Right hindlimb (tissue), 1 donor: ENCODE measurements at places on chromosomes 5 and 9.

- DNase-seq, result peak; percentile 72
Observed at GRCh38 chr9:136567651-136568287, 21.9 kb upstream of the NOTCH1 start.

- no peak for DNase-seq
Observed at GRCh38 chr9:126652140-126652582, 38.4 kb downstream of the LMX1B start.

- DNase-seq, result peak; percentile 64
Observed at GRCh38 chr9:136175616-136176197, 29.2 kb downstream of the LHX3 start.

GRCh38 chr9:69918322-69918721 is 97.7 kb downstream of the CFAP95 start:
- no peak for DNase-seq

DNA sequence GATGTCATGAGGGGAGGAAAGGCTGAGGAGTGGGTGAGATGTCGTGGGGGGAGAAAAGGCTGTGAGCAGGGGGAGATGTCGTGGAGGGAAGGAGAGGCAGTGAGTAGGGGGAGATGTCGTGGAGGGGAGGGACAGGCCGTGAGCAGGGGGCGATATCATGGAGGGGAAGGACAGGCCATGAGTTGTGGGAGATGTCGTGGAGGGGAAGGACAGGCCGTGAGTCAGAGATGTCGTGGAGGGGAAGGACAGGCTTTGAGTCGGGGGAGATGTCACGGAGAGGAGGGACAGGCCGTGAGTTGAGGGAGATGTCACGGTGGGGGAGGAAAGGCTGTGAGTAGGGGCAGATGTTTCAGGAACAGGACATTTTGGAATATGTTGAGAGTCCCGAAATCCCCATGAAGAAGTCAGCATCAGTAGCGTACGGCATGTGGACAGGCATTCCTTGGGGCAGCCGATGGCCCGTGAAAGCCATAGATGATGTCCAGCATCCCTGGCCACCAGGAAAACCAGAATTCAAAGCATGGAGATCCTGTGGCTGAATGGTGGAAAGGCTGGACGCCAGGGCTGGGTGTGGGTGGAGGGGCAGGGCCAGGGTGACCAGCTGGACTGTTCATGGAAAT is 8.3 kb upstream of the SLC6A19 start:
- no peak for DNase-seq

- DNase-seq, result no peak
Observed at GRCh38 chr9:133759946-133760345, 21.8 kb upstream of the SARDH start.

- DNase-seq, result no peak
Observed at GRCh38 chr9:70042461-70043215, 1.0 kb upstream of the MAMDC2 start.

DNA sequence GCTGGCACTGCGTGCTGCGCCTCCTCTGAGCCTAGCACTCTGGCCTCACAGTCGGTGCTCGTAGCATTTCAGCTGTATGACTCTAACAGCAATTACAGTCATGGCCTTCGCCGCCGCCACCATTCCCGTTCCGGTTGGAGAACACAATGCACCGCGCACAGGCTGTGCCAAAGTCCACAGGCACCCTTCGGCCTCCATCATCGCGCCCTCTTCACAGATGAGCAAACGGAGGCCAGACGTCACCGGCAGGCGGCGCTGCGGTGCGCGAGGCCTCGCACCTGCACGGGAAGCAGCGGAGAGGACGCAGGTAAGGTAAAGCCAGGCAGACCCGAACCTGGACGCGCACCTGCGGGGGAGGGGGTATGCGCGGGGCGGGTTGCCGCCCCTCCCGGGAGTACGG is 128.9 kb downstream of the BARX1 start:
- no peak for DNase-seq

DNA sequence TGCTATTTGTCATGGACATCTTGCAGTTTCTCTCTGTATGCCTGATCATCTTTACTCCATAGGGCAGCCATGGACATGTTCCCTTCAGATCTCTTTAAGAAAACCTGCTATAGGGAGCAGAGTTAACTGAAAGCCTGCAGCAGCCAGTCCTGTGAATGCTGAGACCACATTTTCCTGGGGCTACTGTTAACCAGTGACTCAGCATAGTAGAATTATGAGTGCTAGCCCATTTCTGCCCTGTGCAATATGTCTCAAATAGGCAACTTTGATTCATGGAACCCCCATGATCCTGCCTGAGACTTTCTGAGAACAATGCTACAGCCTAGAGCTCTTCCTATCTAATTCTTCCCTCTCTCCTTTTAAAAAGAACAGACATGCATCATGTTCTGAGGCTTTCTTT is 624.2 kb downstream of the CHSY3 start:
- DNase-seq, result no peak

GRCh38 chr9:75780185-75780584 is 110.3 kb upstream of the PCSK5 start:
- no peak for DNase-seq

- DNase-seq, result no peak
Observed at GRCh38 chr9:875119-875962, 33.8 kb downstream of the DMRT1 start.

DNA sequence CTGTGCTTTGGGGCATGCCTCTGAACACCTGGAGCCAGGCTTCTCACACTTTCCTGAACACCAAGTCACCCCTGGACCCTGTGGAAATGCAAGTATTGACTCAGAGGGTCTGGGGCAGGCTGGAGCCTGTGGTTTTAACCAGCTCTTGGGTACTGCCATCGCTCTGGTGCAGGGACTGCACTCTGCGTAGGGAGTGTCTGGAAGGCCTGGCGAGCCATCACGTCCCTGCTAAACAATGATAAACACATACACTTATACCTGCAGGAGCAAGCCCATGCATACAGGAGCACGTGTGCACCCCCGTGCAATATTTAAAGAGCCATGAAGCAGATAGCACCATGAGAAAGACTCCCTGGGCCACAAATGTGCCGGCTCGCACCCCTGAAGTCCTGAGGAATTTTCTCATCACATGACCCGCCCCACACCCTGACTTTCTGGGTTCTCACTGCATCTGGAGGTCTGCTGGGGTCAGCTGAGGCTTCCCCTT is 267.7 kb downstream of the GADD45G start:
- DNase-seq, result no peak

DNA sequence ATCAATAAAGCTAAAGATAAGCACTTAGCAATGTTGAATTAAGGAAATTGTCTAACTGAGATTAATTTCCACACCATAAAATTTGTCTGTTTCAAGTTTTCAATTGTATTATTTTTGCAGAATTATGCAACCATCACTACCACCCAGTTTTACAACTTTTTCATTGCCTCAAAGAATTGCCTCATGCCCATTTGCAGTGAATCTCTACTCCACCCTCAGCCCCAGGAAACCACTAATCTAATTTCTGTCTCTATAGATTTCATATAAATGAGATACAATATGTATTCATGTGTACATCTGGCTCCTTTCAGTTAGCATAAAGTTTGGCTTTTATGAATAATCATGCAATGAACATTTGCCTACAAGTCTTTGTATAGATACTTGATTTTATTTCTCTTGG is 72.9 kb downstream of the PTCD2 start:
- DNase-seq, result no peak
